Activated naive CD4-positive, alpha-beta T cell treated with Interleukin-2 at 50 U/mL for 16 hours (primary cell): ENCODE measurements at places on chromosomes 6 and 20.

- no peak for DNase-seq
Measured at GRCh38 chr6:2844008-2844407, 2.3 kb upstream of the SERPINB1 start.

- no peak for DNase-seq
Measured at GRCh38 chr20:36394340-36394965, 88.3 kb downstream of the DLGAP4 start.

GRCh38 chr6:124131259-124131658, 327.6 kb downstream of the NKAIN2 start:
- no peak for DNase-seq

GRCh38 chr6:99185525-99185924, 163.9 kb downstream of the FAXC start:
- DNase-seq = no peak

DNA sequence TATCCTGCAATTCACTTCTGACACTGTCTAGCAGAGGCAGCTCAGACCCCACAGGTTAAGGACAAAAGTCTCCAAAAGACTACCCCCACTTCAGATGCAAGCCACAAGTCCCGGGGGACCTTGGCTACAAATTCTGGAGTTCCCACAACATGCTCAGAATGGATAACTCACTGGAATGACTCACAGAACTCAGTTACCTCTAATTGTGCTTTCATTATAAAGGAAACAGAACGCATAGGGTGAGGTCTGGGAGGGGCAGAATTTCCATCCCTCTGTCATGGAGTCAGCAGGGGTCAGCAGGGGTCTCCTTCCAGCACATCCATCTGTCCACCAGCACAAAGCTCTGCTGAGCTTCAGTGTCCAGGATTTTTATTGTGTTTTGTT, 184.2 kb downstream of the CDH4 start:
- no peak for DNase-seq
